NCI-H187 treated with DMSO at 0.1 percent for 48 hours (cell line): ENCODE measurements at places on chromosomes 1 and 21.

- DNase-seq, result no peak
Observed at GRCh38 chr1:213186168-213186567, 135.1 kb downstream of the RPS6KC1 start.

DNA sequence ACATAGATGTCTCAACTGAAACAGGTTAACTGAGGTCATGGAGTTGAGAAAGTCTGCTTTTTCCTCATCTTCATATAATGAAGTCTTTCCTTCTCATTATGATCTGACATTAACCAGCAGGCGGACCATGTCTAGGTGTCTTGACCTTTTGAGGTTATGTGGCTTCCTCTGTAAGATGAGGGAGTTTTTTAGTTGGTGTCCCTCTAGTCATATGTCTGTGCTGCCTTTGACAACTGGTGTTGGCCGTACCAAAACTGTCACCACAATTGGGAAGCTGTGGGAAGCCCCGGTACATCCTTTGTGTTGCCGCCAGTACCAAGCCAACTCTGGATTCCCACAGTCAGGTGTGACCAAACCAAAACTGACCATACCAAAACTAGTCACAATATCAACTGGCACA, 105.1 kb downstream of the PBX1 start:
- DNase-seq, result no peak

DNA sequence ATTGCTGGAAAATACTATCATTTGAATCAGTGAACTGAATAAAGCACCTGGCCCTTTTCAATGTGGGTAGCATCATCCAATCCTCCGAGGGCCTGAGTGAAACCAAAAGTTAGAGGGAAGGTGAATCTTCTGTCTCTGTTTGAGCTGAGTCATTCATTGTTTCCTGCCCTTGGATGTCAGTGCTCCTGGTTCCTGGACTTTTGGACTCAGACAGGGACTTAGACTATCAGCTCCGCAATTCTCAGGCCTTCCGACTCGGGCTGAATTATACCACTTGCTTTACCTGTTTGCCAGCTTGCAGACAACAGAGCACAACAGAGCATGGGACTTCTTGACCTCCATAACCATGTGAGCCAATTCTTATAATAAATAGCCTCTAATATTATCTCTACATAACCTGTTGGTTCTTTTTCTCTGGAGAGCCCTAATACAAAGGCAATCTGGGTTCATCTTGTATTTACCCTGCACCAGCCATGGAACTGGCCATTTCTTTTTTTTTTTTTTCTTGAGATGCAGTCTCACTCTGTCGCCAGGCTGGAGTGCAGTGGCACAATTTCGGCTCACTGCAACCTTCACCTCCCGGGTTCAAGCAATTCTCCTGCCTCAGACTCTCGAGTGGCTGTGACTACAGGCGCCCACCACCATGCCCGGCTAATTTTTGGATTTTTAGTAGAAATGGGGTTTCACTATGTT, 19.2 kb upstream of the VASH2 start:
- DNase-seq, result no peak

- DNase-seq, result no peak
Observed at GRCh38 chr1:76866566-76866965, 714 bp upstream of the ST6GALNAC5 start.
